ENCODE measurements at places on chromosomes 3 and 15. TPM values are rescaled to one million over a fixed set of nuclear protein-coding genes. Genes with fewer than 3 reads are reported as not detected.

- H3K4me1 ChIP-seq: peaks cover 17% of the 10 kb centered on the region
- peak overlapping the region; percentile 66 for H3K4me3 ChIP-seq
- no peaks in the 10 kb centered on the region for H3K27me3 ChIP-seq
- peak; percentile 8 for DNase-seq
- H3K27ac ChIP-seq: peak overlapping the region; percentile 92
Measured at GRCh38 chr15:90716317-90716975, 700 bp upstream of the BLM start.

GRCh38 chr3:141392897-141393734 is 24.8 kb downstream of the ZBTB38 start:
- no peaks in the 10 kb centered on the region for H3K27me3 ChIP-seq
- no peaks in the 10 kb centered on the region for H3K36me3 ChIP-seq
- H3K4me1 ChIP-seq: peaks cover 37% of the 10 kb centered on the region
- no peak overlapping the region for H3K27ac ChIP-seq
- H3K4me3 ChIP-seq: no peak overlapping the region

GRCh38 chr15:55660153-55660552 is 72.0 kb upstream of the PYGO1 start:
- no peak overlapping the region for H3K4me3 ChIP-seq
- DNase-seq: peak; percentile 30
- H3K36me3 ChIP-seq: no peaks in the 10 kb centered on the region
- no peak overlapping the region for H3K27ac ChIP-seq

GRCh38 chr3:86208772-86209171 is 782.2 kb downstream of the VGLL3 start:
- no peaks in the 10 kb centered on the region for H3K27me3 ChIP-seq
- no peaks in the 10 kb centered on the region for H3K36me3 ChIP-seq
- DNase-seq: no peak
- H3K4me3 ChIP-seq: no peak overlapping the region
- peaks cover 11% of the 10 kb centered on the region for H3K4me1 ChIP-seq
- H3K27ac ChIP-seq: no peak overlapping the region

GRCh38 chr3:4976109-4976508 is 3.1 kb upstream of the BHLHE40 start:
- no peak overlapping the region for H3K27ac ChIP-seq
- H3K27me3 ChIP-seq: peaks cover 47% of the 10 kb centered on the region
- H3K4me1 ChIP-seq: peaks cover 19% of the 10 kb centered on the region
- H3K36me3 ChIP-seq: no peaks in the 10 kb centered on the region
- peak; percentile 82 for DNase-seq

GRCh38 chr3:12910356-12911099 is 69.2 kb upstream of the RPL32 start:
- no peaks in the 10 kb centered on the region for H3K4me1 ChIP-seq
- H3K4me3 ChIP-seq: no peak overlapping the region
- DNase-seq: no peak
- no peaks in the 10 kb centered on the region for H3K36me3 ChIP-seq

DNA sequence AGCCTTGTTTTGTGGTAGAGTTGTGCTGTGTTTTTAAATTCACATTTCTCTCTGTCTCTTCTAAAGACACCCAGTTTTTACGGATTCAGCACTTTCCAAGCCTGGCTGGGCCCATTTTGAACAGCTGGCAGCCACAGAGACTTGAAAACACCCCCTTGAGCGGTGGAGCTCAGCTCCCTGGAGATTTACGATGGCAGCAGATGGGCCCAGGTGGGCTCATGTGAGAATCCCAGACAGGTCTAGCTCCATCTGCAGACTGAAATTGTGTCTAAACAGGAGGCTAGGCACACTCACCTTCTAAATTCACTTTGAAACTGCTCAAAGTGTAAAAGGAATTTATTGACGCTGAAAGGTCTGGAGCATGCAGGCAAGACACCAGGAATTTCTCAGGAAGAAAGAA is 232.0 kb upstream of the HES1 start:
- no peak for DNase-seq
- H3K36me3 ChIP-seq: peaks cover 6% of the 10 kb centered on the region
- no peaks in the 10 kb centered on the region for H3K27me3 ChIP-seq
- no peak overlapping the region for H3K4me3 ChIP-seq

DNA sequence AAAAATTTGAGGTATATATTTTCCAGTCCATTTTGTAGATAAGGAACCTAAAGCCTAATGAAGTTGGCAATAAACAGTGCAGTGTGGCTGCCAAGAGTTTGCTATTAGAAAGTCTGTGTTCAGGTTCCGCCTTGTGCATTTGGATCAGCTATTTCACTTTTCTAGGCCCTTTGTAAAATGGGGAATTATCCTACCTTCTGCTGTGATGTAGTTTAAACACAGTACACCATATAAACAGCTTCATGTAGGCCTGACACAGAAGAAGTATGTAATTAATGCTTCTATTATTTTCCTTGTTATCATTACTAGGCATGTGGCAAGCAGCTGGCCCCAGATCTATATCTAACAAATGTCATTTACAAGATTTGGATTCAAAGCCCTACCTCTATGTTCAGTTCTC is 456.3 kb downstream of the GABRG3 start:
- H3K4me1 ChIP-seq: no peaks in the 10 kb centered on the region
- DNase-seq: no peak
- no peak overlapping the region for H3K4me3 ChIP-seq
- no peak overlapping the region for H3K27ac ChIP-seq
- H3K36me3 ChIP-seq: peaks cover 7% of the 10 kb centered on the region
- H3K27me3 ChIP-seq: no peaks in the 10 kb centered on the region

DNA sequence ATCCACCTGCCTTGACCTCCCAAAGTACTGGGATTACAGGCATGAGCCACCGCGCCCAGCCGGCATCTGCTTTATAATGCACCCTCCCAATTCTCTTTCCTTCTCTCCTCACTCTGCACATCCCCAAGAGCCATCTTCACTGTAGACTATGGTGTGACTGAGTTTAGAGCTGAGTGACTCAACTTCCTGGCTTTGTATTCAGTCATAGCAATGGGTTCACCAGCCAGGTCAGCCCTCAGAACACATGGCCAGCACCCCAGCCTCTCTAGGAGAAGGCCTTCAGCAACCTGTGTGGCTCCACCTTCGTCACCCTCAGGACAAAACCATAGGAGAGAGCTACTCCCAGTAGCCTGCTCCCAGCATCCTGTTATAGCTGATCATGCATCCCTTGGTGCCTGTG is 33.0 kb downstream of the ARID3B start:
- no peaks in the 10 kb centered on the region for H3K27me3 ChIP-seq
- no peak overlapping the region for H3K4me3 ChIP-seq
- H3K27ac ChIP-seq: no peak overlapping the region
- peaks cover 41% of the 10 kb centered on the region for H3K36me3 ChIP-seq
- H3K4me1 ChIP-seq: no peaks in the 10 kb centered on the region

GRCh38 chr3:71035314-71035713 is 548.2 kb downstream of the FOXP1 start:
- H3K4me1 ChIP-seq: peaks cover 27% of the 10 kb centered on the region
- no peaks in the 10 kb centered on the region for H3K27me3 ChIP-seq
- DNase-seq: no peak
- no peaks in the 10 kb centered on the region for H3K36me3 ChIP-seq
- no peak overlapping the region for H3K27ac ChIP-seq

DNA sequence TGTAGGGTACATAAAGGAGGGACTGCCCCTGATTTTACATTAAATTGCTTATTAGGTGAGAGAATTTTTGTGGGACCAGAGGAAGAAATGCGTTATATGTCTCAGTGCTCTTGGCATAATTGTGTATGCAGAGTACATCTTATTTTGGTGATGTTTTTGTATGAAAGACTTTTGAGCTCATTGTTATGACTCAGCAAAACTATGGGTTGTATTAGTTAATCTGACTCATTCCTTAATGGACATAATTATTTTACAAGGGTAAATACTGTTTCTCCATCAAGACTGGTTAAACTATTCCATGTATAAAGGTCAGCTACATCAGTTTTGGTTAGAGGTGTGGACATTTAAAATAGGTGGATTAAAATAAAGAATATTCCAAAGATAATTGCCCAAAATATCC is 156.8 kb downstream of the ALCAM start:
- H3K4me1 ChIP-seq: no peaks in the 10 kb centered on the region
- H3K36me3 ChIP-seq: no peaks in the 10 kb centered on the region
- no peak overlapping the region for H3K4me3 ChIP-seq

GRCh38 chr3:126146525-126147146 is 33.8 kb downstream of the ALDH1L1 start:
- no peak overlapping the region for H3K27ac ChIP-seq
- H3K27me3 ChIP-seq: no peaks in the 10 kb centered on the region
- no peaks in the 10 kb centered on the region for H3K36me3 ChIP-seq
- no peak overlapping the region for H3K4me3 ChIP-seq
- DNase-seq: no peak

GRCh38 chr3:129017484-129017899 is 16.4 kb downstream of the EFCC1 start:
- no peak for DNase-seq
- no peak overlapping the region for H3K4me3 ChIP-seq
- no peaks in the 10 kb centered on the region for H3K27me3 ChIP-seq

GRCh38 chr3:97687734-97688133 is 76.8 kb upstream of the ARL6 start:
- H3K36me3 ChIP-seq: no peaks in the 10 kb centered on the region
- peaks cover 6% of the 10 kb centered on the region for H3K4me1 ChIP-seq
- H3K27ac ChIP-seq: no peak overlapping the region
- no peak overlapping the region for H3K4me3 ChIP-seq
- no peaks in the 10 kb centered on the region for H3K27me3 ChIP-seq

DNA sequence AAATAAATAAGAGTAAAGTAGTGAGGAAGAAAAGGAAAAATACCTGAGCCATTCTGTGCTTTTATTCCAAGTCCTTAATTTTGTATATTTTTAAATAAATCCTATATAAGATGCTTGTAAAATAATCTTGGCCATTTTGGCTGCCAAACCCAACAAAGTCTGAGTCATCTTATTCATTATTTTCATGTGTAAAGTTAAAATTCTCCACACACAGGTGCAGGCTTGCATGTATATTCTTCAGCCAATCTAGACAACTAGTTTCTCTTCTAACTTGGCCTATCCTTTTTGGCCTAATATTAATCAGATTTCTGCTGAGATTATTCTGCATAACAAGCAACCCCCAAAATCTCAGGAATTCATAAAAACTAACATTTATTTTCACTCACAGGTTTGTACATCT is 189.8 kb upstream of the ATP11B start:
- H3K4me3 ChIP-seq: no peak overlapping the region
- no peak for DNase-seq
- H3K27ac ChIP-seq: no peak overlapping the region
- no peaks in the 10 kb centered on the region for H3K4me1 ChIP-seq
- no peaks in the 10 kb centered on the region for H3K27me3 ChIP-seq

DNA sequence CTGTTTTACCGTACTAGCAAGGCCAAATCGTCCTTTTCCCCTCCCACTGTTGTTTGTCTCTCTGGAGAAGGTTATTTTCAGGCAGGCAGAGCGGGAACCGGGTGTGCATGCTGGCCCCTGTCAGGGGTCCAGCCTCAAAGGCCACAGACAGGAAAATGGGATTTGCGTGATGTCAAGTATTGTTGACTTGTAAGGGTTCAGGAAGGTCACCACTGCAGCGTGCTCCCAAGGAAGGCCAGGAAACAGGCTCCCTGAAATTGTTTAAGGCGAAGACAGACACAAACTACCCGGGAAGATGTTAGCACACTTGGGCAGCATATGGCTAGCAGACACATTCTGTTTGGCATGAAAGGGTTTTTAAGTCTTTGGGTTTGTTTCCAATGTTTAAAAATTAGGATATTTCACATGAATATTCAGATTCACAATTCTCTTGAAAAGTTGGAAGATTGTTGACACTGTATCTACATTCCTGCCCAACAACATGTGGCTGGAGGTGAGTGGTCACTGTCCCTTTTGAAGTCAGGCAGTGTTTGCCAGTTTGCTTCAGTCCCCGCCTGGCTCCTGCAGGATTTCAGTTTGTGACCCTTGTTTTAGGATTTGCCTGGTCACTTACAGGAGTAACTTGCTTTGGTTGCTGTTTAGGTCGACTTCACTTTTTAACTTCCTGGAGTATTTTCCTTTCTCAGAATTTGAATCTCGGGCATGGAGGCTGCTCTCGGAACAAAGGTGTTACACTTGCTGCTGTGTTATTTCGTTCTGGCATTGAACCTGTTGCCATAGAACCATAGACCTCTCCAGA is 90.4 kb downstream of the BDH1 start:
- no peak for DNase-seq
- H3K27me3 ChIP-seq: no peaks in the 10 kb centered on the region
- peaks cover 19% of the 10 kb centered on the region for H3K4me1 ChIP-seq
- H3K4me3 ChIP-seq: no peak overlapping the region

DNA sequence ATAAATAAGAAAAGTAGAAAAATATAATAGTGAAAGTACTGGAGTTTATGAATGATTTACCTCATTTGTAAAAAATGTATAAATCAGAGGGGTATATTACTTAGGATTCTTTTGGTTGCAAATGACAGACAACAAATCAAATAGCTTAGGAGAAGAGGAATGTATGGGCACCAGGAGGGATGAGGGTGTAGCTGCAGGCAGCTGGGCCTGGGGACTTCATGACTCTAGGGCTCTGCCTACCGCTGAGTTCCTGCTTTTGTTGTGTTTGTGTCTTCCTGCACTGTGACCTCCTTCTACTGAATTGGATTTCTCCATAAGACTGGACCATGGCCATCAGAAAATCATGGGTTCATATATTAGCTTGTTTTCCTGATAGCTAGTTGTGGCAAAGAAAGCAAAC is 27.9 kb upstream of the PDE8A start:
- peaks cover 6% of the 10 kb centered on the region for H3K4me1 ChIP-seq
- no peak overlapping the region for H3K4me3 ChIP-seq
- H3K27me3 ChIP-seq: no peaks in the 10 kb centered on the region
- no peaks in the 10 kb centered on the region for H3K36me3 ChIP-seq

- H3K27ac ChIP-seq: no peak overlapping the region
- H3K4me3 ChIP-seq: no peak overlapping the region
- 0 out of 2 replicates have a peak, but pooled peaks cover 7% of the 10 kb centered on the region for H3K4me1 ChIP-seq
- H3K27me3 ChIP-seq: no peaks in the 10 kb centered on the region
Measured at GRCh38 chr3:108202834-108203233, 19.4 kb downstream of the IFT57 start.

GRCh38 chr15:41836713-41837454 is 1.8 kb upstream of the PLA2G4B start:
- no peak overlapping the region for H3K27ac ChIP-seq
- H3K4me1 ChIP-seq: no peaks in the 10 kb centered on the region
- H3K36me3 ChIP-seq: no peaks in the 10 kb centered on the region
- no peaks in the 10 kb centered on the region for H3K27me3 ChIP-seq
- no peak for DNase-seq
- H3K4me3 ChIP-seq: no peak overlapping the region

GRCh38 chr3:18302517-18302916 is 122.6 kb downstream of the SATB1 start:
- H3K36me3 ChIP-seq: no peaks in the 10 kb centered on the region
- no peaks in the 10 kb centered on the region for H3K27me3 ChIP-seq
- H3K27ac ChIP-seq: no peak overlapping the region
- no peaks in the 10 kb centered on the region for H3K4me1 ChIP-seq

- no peak overlapping the region for H3K27ac ChIP-seq
- no peaks in the 10 kb centered on the region for H3K27me3 ChIP-seq
- no peaks in the 10 kb centered on the region for H3K36me3 ChIP-seq
- no peak overlapping the region for H3K4me3 ChIP-seq
- DNase-seq: no peak
- H3K4me1 ChIP-seq: no peaks in the 10 kb centered on the region
Measured at GRCh38 chr3:138694287-138695007, 85.9 kb downstream of the FAIM start.

The MESP2 gene
- 0.68 TPM for polyA plus RNA-seq

The DHX36 gene
- 107 TPM for polyA plus RNA-seq

The CYP1A1 gene
- polyA plus RNA-seq: 0.16 TPM

The OR4F6 gene
- polyA plus RNA-seq: not detected

The SEC11A gene
- 257 TPM for polyA plus RNA-seq

The ACTC1 gene
- polyA plus RNA-seq: 38.3 TPM

The LSAMP gene
- polyA plus RNA-seq: 1.4 TPM

The MYO5C gene
- polyA plus RNA-seq: 7.9 TPM

The SATB1 gene
- 17.4 TPM for polyA plus RNA-seq
